ENCODE measurements at places on chromosomes 7 and 10.

GRCh38 chr7:95429241-95429990, 5.4 kb downstream of the PON2 start:
- no peak for DNase-seq

GRCh38 chr10:82206831-82207230, 331.8 kb downstream of the NRG3 start:
- DNase-seq, result no peak

- no peak for DNase-seq
Measured at GRCh38 chr10:67790534-67791408, 47.2 kb downstream of the DNAJC12 start.

GRCh38 chr7:77388055-77388641, 28.0 kb downstream of the GSAP start:
- no peak for DNase-seq

DNA sequence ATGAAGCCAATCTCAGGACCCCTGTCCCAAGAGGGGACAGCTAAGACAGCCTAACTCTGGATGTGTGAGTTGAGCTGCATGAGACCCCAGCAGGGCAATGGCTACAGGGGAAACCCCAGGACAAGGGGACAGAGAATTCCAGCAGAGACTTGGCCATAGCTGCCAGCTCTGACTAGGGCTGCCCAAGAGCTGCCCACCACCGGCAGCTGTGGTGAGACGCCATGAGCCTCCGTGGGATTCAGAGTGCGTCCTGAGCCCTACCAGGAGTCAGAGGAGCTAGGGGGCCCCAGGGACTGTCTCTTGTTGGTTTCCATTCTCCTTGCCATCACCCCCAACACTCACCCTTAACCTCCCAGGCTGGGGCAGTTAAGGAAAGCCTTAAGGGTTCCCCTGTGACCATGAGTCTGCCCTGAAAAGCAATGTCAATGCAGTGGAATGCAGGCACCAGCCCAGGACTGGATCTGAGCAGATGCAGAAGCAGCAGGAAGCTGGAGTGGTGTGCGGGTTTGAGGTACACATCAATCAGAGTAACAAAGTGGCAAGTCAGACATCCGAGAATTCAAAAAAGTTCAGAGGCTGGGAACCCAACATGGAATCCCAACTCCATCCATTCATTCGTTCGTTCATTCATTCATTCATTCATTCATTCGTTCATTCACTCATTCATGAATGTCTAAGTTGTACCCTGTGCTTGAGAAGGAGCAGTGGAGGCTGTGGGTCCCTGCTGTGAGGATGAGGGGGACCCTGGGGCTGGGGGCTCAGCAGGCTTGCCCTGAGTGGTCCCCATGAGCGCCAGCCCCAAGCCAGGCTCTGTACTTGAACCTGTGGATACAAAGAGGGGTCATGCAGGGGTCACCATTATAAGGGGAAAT, 52.9 kb downstream of the C10orf120 start:
- no peak for DNase-seq

- no peak for DNase-seq
Measured at GRCh38 chr7:11726794-11727155, 105.2 kb downstream of the THSD7A start.

DNA sequence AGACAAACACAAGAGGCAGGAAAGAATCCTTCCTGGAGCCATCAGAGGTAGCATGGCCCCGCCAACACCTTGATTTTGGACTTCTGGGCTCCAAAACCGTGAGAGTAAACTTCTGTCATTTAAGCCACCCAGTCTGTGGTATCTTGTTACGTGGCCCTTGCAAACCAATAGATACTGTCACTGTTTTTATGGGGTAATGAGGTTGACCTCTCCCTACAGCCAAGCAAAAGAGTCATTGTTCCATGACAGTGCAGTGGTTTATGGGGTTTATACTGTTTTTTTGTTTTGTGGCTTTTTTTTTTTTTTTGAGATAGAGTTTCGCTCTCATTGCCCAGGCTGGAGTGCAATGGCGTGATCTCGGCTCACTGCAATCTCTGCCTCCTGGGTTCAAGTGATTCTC, 32.8 kb downstream of the KIAA1549 start:
- DNase-seq, result no peak

DNA sequence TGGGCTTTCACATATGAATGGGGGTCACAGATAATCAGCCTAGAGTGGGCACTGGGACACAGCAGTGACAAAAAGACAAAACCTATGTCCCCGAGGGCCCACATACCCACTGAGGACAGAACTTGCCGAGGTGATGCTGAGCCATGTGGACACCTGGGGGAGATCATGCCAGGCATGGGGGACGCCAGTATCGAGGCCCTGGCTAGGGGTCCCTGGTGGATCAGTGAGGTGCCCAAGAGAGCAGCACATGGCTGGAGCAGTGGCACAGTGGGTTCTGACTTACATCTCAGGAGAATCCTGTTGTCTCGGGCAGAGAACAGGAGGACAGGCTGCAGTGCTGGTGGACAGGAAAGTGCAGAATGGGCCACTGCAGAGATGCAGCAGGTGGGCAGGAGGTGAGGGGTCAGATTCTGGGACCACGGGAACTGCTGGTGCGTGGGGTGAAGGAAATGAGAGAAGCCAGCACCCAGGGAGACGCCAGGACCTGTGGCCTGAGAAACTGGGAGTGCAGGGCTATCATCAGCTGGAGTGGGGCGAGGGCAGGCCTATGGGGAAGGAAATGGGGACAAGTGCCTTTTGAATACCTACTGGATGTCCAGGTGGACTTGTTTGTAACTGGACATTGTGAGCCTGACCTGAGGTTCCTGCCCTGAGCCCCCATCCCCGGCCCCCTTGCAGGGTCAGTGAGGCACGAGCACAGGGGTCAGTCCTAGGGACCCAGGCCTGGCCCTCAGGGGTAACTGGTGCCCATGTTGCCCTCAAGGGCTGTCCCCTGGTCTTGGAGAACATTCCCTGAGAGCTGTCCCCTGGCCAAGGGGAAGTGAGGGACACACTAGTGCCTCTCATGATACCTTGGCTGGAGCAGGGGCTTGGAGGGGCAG, 91.2 kb upstream of the RET start:
- DNase-seq, result no peak

DNA sequence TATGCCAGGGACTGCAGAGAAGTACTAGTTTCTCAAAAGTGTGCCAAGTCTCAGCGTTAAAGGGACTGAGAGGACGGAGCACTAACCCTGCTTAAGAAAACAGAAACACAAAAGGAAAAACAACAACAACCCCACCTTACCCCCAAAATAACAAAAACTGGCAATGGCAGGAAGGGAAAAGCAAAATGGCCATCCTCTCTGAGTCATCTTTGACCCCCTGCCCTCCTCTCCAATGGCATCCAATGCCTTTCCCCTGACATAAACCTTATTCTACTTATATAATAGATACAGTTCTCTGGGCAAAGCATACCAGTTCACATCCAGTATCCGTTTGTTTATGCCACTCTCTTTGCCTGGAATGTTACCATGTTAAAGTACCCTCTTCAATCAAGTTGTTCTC, 1.6 kb downstream of the POLR1F start:
- DNase-seq, result no peak

GRCh38 chr7:154869436-154869835, 133.5 kb downstream of the PAXIP1 start:
- no peak for DNase-seq

- DNase-seq, result no peak
Measured at GRCh38 chr10:98570834-98571233, 124.1 kb upstream of the HPS1 start.

GRCh38 chr10:62538606-62539005, 164.4 kb downstream of the ZNF365 start:
- no peak for DNase-seq

DNA sequence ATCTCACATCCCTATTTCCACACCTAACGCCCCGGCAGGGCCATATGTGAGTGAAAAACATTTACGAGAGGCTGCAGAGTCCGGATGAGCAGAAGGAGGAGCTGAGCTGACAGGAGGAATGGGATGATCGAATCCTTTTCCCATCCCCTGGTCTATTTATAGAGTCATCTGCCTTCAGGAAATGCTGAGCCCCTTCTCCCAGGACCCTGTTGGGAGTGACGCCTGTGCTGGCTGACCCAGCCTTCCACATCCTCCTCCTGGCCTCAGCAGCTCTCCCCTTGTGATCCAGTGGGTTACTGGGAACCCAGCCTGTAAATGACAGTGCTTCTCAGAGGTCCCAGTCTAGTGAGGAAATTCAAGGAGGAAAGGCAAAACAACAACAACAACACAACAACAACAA, 16.6 kb downstream of the DENND2A start:
- no peak for DNase-seq

- DNase-seq, result no peak
Measured at GRCh38 chr10:69710008-69710888, 80.2 kb downstream of the FAM241B start.

DNA sequence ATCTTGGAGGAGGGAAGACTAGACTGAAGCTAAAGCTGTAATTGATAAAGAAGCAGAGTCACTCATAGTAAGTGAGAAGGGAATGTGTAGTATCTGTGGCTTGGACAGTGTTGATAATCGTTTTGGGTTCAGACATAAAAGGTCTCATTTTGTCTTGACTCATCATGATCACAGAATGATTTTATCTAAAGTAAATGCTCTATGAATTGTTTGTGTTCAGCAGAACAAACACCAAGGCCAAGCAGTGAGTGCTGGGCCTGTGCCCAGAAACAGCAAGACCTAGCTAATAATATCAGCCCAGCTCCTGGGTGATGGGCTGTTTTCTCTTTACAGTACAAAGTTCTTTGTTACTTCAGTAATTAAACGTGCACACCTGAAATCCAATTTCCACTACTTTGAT, 26.7 kb upstream of the CD36 start:
- DNase-seq, result peak; percentile 96

Measured in LNCaP clone FGC (cell line).